ENCODE measurements at places on chromosomes 2 and 18.

- DNase-seq: peak; percentile 83
Observed at GRCh38 chr18:650428-650858, 7.0 kb upstream of the TYMS start.

DNA sequence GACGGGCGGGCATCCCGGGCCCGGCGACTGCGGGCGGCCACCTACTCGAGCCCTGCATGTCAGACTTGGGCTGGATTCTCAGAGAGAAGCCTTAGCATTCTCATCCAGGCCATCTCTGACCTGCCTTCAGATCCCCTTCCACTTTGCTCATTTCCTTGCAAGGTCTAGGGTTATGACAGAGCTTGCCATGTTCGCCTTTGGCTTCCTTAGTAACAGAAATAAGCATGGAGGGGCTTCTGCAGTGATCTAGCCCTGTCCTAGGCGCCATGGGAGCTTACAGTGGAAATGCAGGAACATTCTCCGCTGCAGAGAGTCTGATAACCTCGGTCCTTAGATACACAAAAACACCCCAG is 632 bp upstream of the ACVR1 start:
- DNase-seq: no peak

- no peak for DNase-seq
Observed at GRCh38 chr2:5530011-5530696, 162.0 kb upstream of the SOX11 start.

DNA sequence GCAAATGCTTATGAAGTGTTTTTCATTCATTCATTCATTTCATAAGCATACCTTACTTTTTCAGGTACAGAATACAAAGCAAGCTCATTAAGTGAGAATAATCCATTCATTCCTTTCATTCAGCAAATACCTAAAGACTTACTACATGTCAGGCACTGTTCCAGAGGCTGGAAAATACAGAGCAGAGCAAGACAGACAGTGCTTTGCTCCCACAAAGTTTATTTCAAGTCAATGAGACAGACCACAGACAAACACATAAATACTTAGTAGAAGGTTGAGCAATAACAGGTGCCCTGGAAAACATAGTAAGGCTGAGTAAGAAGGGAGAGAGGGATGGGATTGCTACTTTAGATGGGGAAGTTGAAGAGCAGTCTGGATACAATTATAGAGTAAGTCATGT is 309.8 kb downstream of the C1D start:
- no peak for DNase-seq

DNA sequence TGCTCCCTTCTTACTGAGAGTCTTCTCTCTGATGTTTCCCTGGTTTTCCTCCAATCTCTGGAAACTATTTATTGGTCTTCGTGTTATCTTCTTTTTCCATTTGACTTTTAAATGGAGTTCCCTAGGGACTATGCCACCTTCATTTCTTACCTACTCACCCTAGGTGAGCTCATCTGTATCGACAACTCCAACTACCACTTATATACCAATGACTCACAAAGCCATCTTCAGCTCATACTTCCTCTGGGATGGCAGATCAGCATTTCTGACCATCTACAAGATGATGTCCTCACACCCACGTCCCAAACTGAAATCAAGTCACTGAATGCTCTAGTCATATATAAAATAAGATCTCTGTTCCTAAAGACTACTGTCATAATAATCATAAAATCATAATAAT is 40.6 kb downstream of the CFAP210 start:
- DNase-seq: no peak

DNA sequence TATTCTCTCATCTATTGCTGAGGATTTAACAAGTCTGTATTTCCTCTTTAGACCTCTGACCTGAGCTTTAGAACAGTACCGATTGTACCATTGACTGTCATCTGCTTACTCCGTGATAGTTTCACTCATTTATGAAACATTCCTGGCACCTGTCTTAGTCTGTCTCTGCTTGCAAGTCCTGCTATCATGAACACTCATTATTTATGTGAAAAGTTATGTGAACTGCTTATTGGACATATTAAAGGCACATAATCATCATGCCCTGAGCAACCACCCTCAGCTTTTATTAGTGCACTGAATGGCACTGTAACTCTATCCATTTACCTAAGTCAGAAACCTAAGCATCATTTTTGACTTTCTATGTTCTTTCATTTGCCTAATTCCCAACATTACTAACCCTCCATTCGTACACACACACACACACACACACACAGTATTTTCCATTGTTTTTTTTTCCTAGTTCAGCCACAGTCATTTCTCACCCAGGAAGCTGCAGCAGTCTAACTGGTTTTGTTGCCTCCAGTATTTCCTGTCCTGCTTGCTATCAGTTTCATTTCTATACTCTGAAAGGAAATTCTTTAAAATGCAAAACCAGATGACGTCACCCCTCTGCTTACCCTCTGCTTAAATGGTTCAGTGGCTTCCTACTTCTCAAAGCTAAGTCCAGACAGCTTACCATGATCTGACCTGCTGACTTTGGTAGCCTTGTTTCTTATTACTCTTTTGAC is 146.1 kb downstream of the HAUS1 start:
- peak; percentile 64 for DNase-seq

DNA sequence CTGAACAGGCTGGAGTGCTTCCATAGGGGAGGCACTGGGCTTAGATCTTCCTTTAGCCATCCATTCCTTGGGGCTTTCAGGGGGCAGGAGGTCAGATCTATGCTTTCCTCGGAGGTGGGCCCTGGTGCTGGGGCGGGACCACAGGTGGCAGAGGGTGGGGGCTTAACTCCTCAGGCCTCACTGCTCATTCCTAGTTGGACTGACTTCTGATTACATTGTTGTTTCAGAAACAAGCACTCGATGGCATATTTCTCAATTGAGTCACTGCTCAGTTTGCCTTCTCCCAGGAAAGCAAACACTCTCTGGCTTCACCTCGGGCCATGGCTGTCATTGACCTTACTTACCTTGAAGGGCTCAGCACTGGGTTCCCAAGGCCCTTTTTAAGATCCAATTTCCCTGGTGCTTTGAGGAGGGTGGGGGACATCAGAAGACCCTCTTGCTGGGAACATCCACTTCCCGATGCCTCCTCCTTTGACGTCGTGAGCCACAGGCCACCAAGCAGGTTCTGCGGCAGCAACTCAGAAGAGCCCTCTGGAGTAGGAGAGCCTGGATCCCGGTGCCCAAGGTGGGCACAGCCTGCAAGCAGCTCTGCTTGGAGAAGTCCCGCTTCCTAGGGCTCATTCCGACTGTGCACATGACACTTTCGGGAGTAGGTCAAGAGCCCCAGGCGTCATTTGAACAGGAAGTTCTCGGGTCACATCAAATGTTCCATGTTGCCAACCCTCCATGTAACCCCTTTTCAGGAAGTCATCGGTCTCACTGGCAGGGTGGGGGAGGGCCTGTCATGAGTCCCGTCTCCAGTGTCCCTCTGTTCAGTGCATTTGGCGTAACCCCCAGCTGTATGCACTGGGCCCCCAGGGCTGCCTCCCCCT is 40.6 kb downstream of the SDC1 start:
- no peak for DNase-seq

DNA sequence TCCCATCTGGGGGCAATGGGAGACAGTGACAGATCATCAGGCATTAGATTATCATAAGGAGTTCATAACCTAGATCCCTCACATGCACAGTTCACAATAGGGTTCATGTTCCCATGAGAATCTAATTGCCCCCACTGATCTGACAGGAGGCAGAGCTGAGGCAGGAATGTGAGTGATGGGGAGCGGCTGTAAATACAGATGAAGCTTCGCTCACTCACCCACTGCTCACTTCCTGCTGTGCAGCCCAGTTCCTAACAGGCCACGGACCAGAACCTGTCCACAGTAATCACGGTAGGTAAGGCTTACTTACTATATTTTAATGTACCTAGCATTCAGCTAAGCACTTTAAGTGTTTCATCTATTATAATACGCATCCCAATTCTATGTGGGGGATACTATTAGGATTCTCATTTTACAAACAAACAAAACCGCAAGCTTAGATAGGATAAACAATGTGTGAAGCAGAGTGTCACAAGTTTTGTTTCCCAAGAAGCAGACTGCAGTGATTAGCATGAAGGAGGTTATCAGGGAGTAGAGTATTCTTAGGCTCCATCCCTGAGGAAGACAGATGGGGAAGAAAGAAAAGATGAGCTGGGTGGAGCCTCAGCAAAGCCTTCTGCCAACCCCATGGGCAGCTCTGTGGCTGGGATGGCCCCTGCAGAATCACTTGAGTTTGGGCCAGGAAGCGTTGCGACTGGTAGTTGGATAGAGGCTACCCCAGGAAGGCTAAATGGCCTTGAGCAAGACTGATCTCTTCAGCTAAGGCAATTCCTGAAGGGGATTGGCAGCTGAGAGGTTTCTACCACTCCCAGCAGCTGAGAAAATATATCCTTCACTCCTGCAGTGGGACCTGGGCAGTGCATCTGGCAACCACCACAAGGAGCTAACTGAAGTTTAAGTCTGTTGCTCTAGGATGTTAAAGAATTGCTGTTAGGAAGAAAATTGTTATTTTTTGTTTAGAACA is 133.1 kb downstream of the MREG start:
- DNase-seq: no peak

- no peak for DNase-seq
Observed at GRCh38 chr2:241225545-241225944, 37.1 kb downstream of the ANO7 start.
